ENCODE measurements at places on chromosomes 11 and 22. TPM values are rescaled to one million over a fixed set of nuclear protein-coding genes. Genes with fewer than 3 reads are reported as not detected.

BTG4 gene
- not detected for total RNA-seq

PLA2G6 gene
- 14.6 TPM for total RNA-seq

GRCh38 chr11:133560472-133560855 is 28.2 kb upstream of the OPCML start:
- no peaks in the 10 kb centered on the region for H3K27me3 ChIP-seq
- peaks cover 22% of the 10 kb centered on the region for H3K4me1 ChIP-seq
- no peak overlapping the region for H3K27ac ChIP-seq
- no peak overlapping the region for H3K4me3 ChIP-seq

GRCh38 chr11:87722756-87723565 is 452.3 kb downstream of the RAB38 start:
- H3K27ac ChIP-seq, result no peak overlapping the region
- no peak for DNase-seq
- H3K27me3 ChIP-seq, result no peaks in the 10 kb centered on the region
- H3K4me1 ChIP-seq, result no peaks in the 10 kb centered on the region

GRCh38 chr22:45238957-45239680 is 1.6 kb downstream of the KIAA0930 start:
- no peaks in the 10 kb centered on the region for H3K27me3 ChIP-seq
- no peaks in the 10 kb centered on the region for H3K36me3 ChIP-seq

A4GALT gene
- 0.39 TPM for total RNA-seq

APOL5 gene
- not detected for total RNA-seq

CASP5 gene
- not detected for total RNA-seq

DAGLA gene
- total RNA-seq, result 21.0 TPM

DNA sequence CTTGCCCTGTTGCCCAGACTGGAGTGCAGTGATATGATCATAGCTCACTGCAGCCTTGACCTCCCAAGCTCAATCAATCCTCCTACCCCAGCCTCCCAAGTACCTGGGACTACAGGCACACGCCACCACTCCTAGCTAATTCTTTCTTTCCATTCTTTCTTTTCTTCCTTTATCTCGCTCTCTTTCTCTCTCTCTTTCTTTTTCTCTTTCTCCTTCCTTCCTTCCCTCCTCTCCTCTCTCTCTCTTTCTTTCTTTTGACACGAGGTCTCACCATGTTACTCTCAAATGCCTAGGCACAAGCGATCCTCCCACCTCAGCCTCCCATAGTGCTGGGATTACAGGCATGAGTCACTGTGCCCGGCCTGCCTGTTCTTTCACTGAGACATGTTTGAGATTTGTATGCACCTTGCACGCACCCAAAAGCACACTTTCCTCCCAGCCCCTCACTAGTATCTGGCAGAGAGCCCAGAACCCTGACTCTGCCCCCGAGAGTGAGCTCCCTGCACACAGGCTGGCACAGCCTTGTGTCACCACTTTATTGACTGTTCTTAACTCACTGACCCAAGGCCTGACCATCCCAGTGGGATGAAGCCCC is 56.8 kb downstream of the CD6 start:
- no peak overlapping the region for H3K4me3 ChIP-seq
- peaks cover 23% of the 10 kb centered on the region for H3K4me1 ChIP-seq
- no peaks in the 10 kb centered on the region for H3K36me3 ChIP-seq
- H3K27ac ChIP-seq, result peak overlapping the region; percentile 61
- peaks cover 22% of the 10 kb centered on the region for H3K27me3 ChIP-seq

EMID1 gene
- total RNA-seq, result 9.0 TPM

GALR3 gene
- not detected for total RNA-seq

DNA sequence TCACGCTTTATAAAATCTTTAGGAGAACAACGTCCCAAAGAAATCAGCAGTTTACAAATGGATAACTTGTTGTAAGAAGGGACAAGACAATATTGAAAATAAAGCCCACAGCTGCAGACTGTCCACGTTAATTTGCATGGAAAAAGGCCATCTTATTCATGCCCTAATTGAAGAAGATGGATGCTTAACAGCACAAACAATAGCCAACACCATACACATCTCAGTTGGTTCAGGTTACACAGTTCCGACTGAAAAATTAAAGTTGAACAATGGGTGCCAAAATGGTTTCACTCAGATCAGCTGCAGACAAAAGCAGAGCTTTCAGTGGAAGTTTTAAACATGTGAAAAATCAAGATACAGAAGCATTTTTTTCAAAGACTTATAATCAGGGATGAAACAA is 314.2 kb downstream of the RAB38 start:
- no peak for DNase-seq
- H3K4me1 ChIP-seq, result peaks cover 6% of the 10 kb centered on the region
- H3K27ac ChIP-seq, result peak overlapping the region; percentile 43
- H3K27me3 ChIP-seq, result no peaks in the 10 kb centered on the region
- no peaks in the 10 kb centered on the region for H3K36me3 ChIP-seq

GRCh38 chr22:30744224-30744623 is 49.5 kb downstream of the OSBP2 start:
- H3K4me1 ChIP-seq, result no peaks in the 10 kb centered on the region
- no peaks in the 10 kb centered on the region for H3K36me3 ChIP-seq
- H3K27me3 ChIP-seq, result no peaks in the 10 kb centered on the region
- H3K27ac ChIP-seq, result no peak overlapping the region
- DNase-seq, result no peak

DNA sequence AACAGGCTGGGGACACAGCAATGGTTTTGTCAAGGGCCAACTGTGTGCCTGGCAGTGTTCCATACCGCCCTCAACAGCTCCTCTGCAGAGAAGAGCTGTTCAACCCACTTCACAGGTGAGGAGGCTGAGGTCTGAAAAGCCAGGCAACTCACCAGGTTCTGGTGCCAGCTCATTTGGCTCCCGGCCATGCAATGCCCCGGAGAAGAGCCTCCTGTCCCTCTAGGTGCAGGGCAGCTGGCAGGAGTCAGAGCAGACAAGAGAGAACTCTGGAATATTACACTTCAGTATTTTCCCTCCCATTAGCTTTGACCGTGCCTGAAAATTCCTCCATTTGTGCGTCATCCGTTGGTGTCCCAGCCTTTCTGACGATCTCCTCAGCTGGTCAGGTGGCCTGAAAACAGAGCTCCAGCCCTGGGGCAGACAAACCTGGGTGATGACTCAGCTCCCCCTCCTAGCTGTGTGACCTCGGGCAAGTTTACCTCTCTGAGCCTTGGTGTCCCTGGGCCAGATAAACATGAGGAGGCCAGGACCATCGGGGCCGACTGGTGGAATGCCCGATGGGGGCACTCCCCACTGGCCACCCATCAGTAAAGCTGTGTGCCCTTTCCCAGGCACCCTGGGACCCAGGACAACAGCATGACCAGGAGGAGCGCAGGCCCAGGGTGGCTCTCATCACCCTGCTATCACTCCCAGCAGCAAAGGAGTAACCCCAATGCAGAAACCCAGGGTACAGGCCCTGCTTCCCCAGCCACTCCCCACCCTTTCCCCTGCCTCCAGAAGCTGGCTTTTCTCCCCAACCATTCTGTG is 9.6 kb upstream of the C1QTNF6 start:
- H3K4me1 ChIP-seq, result peaks cover 27% of the 10 kb centered on the region
- peak overlapping the region; percentile 84 for H3K4me3 ChIP-seq
- H3K27ac ChIP-seq, result peak overlapping the region; percentile 76
- peaks cover 5% of the 10 kb centered on the region for H3K36me3 ChIP-seq
- H3K27me3 ChIP-seq, result no peaks in the 10 kb centered on the region

RFPL3 gene
- not detected for total RNA-seq

KRTAP5-7 gene
- total RNA-seq, result not detected

- no peak overlapping the region for H3K4me3 ChIP-seq
- DNase-seq, result no peak
- peaks cover 5% of the 10 kb centered on the region for H3K4me1 ChIP-seq
- no peaks in the 10 kb centered on the region for H3K27me3 ChIP-seq
These were observed 163.3 kb downstream of the FBXO7 start for GRCh38 chr22:32637951-32638350.

DNA sequence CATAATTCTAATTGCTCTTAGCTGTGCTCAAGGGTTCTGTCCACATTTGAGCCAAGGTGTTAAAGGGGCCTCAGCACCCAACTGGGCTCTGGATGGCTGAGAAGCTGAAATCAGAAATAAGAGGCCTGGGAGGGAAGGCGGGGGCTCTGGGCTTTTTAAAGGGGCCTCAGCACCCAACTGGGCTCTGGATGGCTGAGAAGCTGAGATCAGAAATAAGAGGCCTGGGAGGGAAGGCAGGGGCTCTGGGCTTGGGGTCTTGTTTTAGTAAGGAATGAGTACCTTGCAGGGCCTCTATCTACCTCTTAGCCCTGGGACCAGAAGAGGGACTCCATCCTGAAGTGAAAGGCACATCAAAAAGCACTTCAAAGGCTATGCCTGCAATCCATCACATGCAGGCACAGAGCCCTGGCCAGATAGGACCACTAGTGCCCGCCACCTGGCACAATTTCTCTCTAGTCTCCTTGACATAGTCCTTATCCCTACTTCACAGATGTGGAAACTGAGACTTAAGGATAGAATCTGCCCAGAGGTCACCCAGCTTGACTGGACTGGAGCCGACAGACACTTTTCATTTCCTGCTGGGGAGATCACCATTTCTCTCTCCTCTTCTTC is 35.6 kb downstream of the DKK3 start:
- H3K4me1 ChIP-seq, result peaks cover 48% of the 10 kb centered on the region
- DNase-seq, result no peak
- no peaks in the 10 kb centered on the region for H3K36me3 ChIP-seq
- peak overlapping the region; percentile 85 for H3K27ac ChIP-seq

DNA sequence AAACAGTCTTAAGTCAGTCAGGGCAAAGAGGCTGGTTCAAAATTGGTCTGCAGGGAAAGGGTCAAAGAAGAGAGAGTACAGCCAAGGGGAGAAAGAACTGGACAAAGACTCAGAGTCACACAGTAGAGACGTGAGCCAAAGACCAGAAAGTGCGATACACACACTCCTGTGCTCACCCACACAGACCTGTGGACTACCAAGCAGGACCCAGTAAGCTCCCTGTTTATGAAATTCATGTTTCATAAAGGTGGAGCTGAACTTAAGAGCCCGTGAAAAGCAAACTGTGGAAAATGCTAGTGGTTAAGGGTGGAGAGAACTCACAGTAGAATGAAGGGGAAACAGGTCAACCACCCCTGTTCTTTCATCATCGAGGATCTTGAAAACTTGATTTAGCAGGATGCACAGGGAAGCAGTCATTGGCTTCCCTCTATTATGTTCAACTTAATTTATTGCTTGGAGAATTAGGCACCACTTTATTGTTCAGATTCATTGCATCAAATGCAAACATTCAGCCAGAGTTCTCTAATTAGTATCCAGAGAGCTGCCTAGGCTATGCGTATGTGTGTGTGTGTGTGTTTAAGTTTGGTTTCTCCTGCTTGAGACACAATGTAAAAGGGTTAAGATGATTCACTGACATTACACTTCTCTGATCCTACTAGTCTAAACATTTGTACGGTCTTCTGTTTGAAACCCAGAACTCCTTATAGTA is 160.9 kb upstream of the MTMR2 start:
- H3K4me3 ChIP-seq, result no peak overlapping the region
- peaks cover 26% of the 10 kb centered on the region for H3K4me1 ChIP-seq
- no peak overlapping the region for H3K27ac ChIP-seq
- no peaks in the 10 kb centered on the region for H3K27me3 ChIP-seq
- H3K36me3 ChIP-seq, result no peaks in the 10 kb centered on the region
- DNase-seq, result no peak

DNA sequence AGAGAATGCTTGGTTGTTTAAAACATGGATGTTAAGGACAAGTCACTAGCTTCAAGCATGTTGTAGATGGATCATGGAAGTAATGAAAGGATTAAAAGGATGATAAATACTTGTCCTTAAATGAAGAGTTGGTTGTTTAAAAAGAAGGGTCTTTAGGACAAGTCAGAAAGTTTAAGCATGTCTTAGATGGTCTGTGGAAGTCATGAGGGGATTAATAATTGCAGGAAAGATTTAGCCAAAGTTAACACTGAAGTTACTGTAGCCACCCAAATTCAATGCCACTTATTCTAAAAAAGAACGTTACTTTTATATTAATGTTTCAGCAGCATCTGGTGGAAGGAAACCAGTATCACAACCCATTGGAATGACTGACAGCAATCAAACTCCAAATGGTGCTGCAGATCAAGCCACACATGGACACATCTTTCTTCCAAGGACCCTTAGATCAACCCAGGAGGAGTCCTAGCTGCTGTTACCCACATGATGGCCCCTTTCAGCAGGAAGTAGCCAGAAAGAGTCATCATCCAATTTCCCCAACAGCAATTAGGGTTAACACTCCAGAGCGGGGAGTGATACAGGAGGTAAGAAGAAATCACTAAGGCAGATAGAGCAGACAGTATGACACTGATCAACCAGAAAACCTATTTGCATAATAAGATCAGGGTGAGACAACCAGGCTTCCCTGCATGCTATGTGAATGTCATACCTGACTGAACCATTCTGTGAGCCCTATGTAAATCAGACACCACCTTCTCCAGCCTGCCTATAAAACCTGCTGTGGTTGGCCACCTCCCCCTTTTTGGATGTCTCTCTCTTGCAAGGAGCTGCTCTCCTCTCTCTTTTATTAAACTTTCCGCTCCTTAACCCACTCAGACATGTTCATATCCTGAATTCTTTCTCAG is 88.4 kb upstream of the GNAZ start:
- no peak for DNase-seq
- H3K27me3 ChIP-seq, result peaks cover 43% of the 10 kb centered on the region
- no peak overlapping the region for H3K4me3 ChIP-seq
- peaks cover 5% of the 10 kb centered on the region for H3K36me3 ChIP-seq
- no peak overlapping the region for H3K27ac ChIP-seq

- no peak overlapping the region for H3K4me3 ChIP-seq
- DNase-seq, result no peak
- no peaks in the 10 kb centered on the region for H3K4me1 ChIP-seq
- H3K36me3 ChIP-seq, result no peaks in the 10 kb centered on the region
These were observed 52.6 kb upstream of the ELF5 start for GRCh38 chr11:34566208-34566551.

DNA sequence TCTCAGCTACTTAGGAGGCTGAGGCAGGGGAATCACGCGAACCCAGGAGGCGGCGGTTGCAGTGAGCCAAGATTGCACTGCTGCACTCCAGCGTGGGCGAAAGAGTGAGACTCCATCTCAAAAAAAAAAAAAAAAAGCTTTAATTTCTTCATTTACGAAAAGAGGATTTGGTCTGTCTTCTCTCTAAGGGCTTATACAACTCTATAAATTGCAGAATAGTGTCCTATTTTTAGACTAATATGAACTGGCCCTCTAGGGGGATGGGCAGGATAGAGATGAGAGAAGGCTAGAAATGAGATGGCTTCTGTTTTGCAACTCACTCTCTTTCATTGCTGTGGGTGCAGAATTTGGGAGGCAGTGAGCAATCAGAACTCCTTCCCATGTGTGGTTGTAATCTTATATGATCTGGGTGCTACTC is 11.3 kb downstream of the MAML2 start:
- H3K36me3 ChIP-seq, result peaks cover 9% of the 10 kb centered on the region
- DNase-seq, result no peak
- H3K4me1 ChIP-seq, result peaks cover 73% of the 10 kb centered on the region
- H3K4me3 ChIP-seq, result peak overlapping the region; percentile 18
- no peaks in the 10 kb centered on the region for H3K27me3 ChIP-seq

GRCh38 chr22:18103527-18104269 is 6.9 kb upstream of the TUBA8 start:
- H3K27ac ChIP-seq, result no peak overlapping the region
- H3K4me3 ChIP-seq, result no peak overlapping the region
- H3K36me3 ChIP-seq, result peaks cover 15% of the 10 kb centered on the region
- H3K27me3 ChIP-seq, result no peaks in the 10 kb centered on the region
